ENCODE measurements at places on chromosomes 2 and 18.

DNA sequence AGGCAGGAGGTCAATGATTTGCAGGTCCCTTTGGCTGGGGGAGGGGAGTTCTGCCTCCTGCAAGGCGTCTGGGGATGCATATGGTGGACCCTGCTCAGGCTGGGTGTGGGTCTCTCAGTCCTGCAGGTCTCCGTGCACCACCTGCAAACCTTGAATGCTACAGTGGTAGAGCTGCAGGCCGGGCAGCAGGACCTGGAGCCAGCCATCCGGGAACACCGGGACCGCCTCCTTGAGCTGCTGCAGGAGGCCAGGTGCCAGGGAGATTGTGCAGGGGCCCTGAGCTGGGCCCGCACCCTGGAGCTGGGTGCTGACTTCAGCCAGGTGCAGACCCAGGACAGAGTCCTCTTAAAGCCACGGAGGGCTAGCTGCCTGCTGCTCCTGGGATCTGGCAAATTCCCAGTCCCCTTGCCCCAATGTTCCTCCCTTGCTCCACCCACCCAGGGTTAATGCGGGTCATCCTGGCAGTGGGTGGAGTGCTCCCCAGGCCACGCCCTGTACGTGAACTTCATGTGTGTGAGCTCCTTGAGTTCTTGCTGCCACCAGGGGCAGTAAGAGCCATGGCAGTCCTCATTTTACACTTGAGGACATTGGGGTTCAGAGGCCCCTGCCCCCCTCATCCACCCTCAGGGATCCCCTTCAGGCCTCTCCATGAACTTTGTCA, 3.1 kb downstream of the PROM2 start:
- DNase-seq = no peak

GRCh38 chr2:9971890-9972289, 20.4 kb downstream of the GRHL1 start:
- DNase-seq = no peak

DNA sequence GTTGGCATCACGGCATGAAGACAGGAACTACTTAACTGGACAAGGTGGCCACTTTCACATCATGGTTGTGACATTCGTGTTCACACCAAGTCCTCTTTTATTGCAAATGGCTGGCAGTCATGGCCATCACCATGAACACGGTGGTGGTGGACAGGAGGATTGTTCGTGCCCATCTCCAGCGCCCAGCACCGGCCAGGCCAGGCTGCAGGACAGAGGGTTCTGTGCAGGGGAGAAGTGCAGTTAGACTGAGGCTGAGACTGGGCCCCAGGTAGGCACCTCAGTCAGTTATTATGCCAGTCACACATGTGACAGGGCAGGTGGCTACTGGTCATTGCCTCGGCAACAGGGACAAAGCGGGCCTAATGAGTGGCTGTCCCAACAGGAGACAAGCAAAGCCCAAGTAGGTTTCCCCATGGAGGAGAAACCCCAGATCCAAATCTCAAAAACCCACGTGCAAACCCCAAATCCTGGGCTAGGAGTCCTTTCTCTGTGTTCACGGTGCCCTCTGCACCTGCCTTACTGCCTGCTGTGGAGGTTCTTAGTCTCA, 468.1 kb upstream of the MYT1L start:
- DNase-seq = no peak

- peak; percentile 84 for DNase-seq
Observed at GRCh38 chr2:43293744-43294695, 67.6 kb upstream of the ZFP36L2 start.

- no peak for DNase-seq
Observed at GRCh38 chr2:176158186-176158591, 1.1 kb downstream of the HOXD3 start.

DNA sequence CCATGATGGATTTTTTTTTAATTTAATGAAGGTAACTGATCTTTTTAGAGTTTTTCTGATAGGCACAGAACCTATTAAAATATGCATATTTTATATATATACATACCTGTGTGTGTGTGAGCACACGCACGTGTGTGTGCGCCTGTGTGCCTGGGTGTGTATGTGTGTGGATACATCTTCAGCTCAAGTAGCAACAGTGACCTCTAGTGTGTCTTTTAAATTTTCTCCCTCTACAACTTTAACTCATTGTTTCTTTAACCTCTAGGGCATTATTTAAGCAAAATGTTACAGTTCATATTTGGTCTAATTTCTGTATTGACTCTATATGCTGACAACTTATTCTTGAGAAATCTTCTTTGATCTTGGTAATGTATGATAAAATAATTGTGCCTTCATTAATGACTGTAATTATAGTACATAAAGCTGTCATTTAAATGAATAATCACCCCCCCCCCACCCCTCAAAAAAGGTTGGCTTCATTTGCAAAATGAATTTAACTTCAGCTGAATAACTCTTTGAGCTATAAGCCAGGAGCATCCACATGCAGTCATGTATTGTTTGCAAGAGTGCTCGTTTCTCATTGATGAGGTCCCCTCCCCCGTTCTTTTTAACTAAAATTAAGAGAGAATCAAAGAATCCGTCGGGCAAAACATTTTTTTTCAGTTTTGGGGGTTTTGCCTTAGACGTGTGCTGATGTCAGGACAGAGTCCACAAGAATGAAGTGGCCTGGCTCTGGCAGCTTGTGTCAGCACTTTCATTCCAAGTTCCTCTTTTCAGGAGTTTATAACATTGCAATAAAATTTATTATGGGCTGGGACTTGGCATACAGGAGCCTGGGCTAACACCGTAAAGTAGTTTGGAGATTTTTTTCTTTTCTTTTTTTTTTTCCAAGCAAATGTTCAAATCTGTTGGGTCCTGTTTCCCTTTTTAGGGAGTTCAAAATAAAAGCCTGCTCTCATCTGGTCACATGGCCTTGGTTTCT, 80.0 kb downstream of the ETAA1 start:
- no peak for DNase-seq

- no peak for DNase-seq
Observed at GRCh38 chr2:201452058-201452921, 750 bp downstream of the STRADB start.

GRCh38 chr2:201674298-201674697, 24.1 kb downstream of the MPP4 start:
- no peak for DNase-seq

DNA sequence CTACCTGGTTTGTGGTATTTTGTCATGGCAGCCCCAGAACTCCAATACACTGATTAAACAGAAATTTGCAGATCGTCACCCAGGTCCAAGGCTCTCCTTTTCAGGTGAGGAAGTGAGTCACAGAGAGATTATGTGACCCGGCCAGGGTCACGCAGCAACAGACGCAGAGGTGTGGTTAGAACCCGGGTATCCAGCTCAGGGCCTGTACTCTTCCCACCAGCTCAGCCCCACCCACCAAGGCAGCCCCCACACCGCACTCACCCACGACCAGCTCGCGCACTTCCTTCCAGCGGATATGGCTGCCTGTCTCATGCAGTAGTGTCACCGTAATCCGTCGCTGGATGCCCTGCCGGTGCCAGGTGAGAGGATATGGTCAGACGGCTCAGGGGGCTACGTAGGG, 48.1 kb downstream of the AQP12A start:
- DNase-seq = no peak

GRCh38 chr2:62568983-62569837, 63.2 kb upstream of the TMEM17 start:
- DNase-seq = no peak

- DNase-seq = no peak
Observed at GRCh38 chr18:28735731-28736130, 558.8 kb upstream of the CDH2 start.

GRCh38 chr18:44969214-44969795, 288.6 kb downstream of the SETBP1 start:
- DNase-seq = no peak

DNA sequence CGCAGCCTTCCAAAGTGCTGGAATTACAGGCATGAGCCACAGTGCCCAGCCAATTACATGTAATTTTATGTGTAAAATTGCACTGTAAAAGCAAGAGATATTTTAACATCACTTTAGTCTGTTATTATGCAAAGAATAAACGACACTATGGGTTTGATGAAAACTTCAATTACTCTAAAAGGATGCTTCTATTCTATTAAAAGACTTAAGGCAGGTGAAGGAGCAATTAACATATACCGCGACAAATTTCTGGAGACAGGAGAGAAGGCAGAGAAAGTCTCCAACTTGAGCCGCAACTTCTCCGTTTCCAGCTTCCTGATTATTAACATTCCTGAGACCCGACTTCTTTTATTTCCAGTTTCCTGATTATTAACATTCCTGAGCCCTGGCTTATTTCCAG, 53.7 kb downstream of the FAM210A start:
- DNase-seq = no peak

- no peak for DNase-seq
Observed at GRCh38 chr2:72754628-72755320, 71.1 kb downstream of the EXOC6B start.

GRCh38 chr2:42877936-42878335, 85.6 kb upstream of the HAAO start:
- peak; percentile 5 for DNase-seq

DNA sequence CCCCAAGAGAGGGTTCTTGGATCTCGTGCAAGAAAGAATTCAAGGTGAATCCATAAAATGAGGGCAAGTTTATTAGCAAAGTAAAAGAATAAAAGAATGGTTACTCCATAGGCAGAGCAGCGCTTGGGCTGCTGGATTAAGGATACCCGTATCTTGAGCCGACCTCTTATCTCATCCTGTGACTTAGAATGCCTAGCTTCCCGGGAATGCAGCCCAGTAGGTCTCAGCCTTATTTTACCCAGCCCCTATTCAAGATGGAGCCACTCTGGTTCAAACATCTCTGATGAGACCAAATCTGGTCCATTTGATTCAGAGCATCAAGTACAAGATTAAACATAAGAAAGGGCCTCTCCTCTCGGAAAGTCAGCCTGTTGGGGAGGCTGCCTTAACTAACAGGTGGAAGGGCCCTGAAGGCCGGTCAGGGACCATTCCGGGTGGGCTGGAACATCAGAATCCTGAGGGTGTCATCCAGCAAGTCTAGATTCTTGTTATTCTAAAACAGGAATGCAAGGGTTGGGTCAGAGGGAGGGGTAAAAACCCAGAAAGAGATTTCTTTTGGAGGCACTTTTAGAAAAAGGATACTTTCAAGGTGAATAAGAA, 5.8 kb downstream of the PSD4 start:
- no peak for DNase-seq

DNA sequence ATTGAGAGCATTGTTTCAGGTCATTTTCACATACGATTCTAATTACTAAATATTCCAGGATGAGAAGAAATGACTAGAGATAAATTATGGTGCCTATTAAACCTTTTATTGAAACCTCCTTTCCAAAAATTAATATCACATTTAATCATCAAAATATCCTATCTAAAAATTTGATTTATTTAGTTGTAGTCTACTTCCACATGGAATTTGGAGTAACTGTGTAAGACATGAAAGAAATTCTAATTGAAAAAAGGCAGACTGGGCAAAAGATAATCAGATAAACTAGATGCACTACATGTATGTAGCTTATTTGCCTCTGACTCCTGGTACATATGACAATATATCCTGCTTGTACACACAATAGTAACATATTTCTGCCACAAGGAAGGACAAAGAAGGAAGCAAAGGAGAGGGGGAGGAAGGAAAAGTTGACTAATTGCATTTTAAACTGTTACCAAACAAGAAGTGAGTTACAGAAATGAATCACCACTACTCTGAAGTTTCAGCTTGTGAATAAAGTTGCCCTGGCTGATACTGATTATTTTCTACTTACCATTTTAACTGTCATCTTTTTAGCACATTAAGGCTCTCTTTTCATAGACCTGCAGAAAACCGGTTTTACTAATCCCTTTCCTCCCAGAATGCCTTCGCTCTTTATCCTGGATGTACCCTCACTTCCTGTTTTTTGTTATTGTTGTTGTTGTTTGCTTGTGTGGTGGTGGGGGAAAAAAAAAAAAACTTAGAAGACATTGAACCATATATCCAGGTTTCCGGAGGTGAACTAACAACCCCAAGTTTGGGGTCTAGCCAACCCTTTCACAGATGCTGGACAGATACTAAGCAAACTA, 28.4 kb downstream of the NRXN1 start:
- no peak for DNase-seq

GRCh38 chr2:158142165-158142564, 40.5 kb downstream of the UPP2 start:
- DNase-seq = no peak

- no peak for DNase-seq
Observed at GRCh38 chr2:127623388-127624319, 22.3 kb upstream of the GPR17 start.

GRCh38 chr18:56189615-56190014, 448.8 kb downstream of the TXNL1 start:
- no peak for DNase-seq

- no peak for DNase-seq
Observed at GRCh38 chr2:105297216-105297615, 32.3 kb downstream of the TGFBRAP1 start.

DNA sequence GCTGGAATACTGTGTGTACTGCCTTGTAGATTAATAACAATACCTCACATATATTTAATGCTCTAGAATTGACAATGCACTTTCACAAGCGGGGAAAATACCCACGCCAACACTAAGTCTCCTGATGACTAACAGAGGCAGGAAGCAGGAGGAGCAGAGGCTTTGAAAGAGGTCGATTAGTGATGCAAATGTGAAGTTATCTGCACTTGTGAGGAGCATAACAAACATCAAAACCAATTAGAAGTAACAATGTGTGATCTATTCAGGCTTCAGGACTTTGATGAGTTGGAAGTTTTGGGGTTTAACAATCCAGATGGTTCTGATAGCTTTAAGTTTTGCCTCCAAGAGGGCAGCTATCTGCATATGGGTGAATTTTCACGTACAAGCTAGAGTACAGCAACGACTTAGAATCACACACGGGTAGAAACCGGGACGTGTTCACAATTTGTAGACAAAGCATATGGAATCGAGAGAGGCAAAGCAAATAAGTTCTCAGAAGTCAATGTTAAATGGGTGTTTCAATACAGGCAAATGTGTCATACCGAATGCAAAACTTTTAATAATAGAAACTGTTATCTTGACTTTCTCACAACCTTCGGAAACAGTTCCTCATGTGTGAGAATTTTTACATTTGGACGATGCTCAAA, 114.5 kb downstream of the METTL8 start:
- DNase-seq = peak; percentile 40

DNA sequence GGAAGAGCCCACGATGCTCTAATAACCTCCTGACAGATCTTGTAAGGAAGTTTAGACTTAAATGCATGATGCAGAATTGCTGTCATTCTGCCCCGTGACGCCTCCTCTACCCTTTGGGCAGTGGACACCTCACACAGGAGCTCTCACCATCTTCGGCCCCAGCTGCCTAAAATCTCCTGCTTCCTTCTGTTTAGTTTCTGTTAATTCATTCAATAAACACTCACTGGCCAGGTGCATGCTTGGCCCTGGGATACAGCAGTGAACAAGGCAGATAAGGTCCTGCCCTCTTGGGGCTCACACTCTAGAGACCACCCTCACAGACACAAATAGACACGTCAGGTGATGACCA, 81.1 kb downstream of the SEPTIN10 start:
- DNase-seq = no peak

All from GM10248 (cell line).